Globus pallidus (tissue), 1 donor: ENCODE measurements at places on chromosomes 11 and 22.

DNA sequence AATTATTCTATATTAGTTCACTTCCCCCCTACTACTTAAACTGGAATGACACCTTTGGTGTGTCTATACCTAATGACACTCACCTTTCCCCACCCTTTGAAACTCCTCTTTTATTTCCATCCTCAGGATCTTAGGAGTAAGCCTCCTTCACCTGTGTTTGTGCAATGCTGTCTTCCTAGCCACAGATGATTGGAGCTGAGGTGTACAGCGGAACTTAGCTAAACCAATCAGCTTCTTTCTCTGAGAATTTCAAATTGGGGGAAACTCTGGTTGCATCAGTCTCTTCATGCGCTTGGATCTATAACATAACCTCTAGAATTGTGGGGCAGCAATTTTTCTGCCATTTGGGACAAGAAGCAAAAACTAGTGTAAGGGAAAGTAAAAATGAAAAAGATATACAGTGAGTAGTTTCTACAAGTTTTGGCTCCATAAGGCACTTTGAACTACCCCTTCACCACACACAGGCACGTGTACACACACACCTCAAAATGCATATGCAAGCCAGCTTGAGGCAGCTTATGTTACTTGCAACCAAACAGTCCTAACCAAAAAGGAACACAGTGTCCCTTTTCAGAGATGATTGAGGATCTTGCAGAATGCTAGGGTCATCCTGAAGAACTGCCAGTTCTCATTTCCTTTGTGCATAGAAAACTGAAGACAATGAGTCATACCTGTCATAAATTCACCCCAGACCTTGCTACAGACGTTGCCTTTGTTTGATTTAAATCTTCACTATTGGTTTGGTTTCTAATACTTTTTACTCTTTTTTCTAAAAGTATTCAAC, 36.0 kb upstream of the LDLRAD3 start:
- no peak for DNase-seq

GRCh38 chr11:44258190-44258489, 51.8 kb downstream of the ALX4 start:
- no peak for DNase-seq

GRCh38 chr11:124499711-124500110, 43.7 kb downstream of the OR8B12 start:
- DNase-seq: no peak

GRCh38 chr11:16749666-16750065, 11.2 kb downstream of the C11orf58 start:
- DNase-seq: no peak

DNA sequence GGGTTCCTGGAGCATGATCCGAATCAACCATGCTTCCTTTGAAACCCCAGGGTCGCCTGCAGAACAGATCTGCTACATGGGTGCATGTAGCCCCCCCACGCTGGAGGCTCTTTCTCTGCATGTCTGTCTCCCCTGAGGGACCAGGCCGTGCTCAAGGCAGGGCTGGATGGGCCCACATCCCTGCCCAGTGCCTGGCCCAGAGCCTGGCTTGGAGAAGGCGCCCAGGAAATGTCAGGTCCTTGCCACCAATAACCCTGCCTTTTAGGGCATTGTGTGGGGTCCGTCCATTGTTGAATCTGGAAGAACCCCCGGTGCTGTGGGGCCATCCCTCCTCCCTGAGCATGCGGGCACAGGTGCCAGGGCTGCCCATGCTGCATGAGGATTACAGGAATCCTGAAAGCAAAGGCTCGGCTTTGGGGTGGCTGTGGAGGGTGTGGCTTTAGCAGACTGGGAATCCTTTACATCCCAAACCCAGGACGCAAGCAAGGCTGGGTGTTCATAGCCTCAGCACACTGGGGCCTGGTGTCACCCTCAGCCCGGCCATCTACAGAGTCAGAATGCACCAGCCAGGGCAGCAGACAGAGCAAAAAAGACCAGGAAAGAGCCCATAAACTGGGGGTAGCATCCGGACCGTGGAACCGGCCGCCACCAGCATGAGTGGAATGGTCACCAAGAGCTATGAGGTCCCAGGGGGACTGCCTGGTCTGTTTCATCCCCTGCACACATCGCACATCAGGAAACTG, 48.2 kb downstream of the RTL6 start:
- no peak for DNase-seq

- DNase-seq: no peak
Observed at GRCh38 chr11:48018528-48019216, 38.3 kb downstream of the PTPRJ start.

DNA sequence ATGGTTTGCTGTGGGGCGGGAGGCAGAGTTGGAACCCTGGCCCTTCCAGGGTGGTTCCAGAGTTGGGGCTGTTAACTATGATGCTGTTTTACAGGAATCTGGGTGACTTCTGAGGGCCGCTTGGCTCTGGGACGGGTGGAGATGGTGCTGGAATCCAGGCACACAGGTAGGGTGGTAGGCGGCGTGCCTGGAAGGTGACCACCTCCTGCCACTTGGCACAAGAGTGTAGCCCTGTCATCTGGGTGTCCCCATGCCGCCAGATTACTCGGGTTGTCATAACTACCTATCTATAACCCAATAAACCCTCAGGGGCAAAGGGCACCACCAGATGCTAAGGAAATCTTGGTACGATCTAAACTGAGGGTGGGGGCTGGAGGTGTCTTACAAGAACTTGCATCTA, 1.3 kb downstream of the CARS1 start:
- no peak for DNase-seq

- no peak for DNase-seq
Observed at GRCh38 chr11:35218956-35219355, 80.0 kb downstream of the CD44 start.

DNA sequence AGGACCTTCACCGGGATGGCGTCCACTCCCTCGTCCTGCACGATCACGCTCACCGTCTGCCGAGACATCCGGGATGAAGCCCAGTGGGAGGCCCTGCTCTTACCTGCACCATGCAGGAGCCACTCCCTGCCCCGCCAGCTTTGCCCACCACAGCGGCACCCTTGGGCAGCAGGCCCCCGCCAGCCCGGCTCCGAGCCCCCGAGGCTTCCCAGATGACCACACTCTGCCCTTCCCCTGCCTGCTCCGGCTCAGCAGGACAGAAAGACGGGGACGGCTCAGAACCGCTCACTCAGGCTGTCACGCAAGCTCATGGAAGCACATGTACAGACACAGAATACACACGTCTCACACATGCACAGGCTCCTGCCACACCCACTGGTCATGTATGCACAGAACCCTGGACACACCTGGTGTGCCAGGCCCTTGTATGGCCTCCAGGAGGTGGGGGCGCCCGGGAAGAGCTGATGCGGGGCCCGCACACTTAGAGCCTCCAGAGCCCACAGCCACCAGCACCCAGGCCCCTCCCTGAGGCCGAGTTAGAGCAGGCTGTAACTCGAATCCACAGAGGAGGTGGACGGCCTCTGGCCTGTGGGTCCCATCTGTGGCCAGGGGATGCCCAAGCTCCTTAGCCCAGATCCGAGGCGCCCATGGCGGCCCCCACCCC, 8.9 kb upstream of the MAPK11 start:
- no peak for DNase-seq

GRCh38 chr22:45775062-45775461, 103.4 kb downstream of the ATXN10 start:
- DNase-seq: no peak

DNA sequence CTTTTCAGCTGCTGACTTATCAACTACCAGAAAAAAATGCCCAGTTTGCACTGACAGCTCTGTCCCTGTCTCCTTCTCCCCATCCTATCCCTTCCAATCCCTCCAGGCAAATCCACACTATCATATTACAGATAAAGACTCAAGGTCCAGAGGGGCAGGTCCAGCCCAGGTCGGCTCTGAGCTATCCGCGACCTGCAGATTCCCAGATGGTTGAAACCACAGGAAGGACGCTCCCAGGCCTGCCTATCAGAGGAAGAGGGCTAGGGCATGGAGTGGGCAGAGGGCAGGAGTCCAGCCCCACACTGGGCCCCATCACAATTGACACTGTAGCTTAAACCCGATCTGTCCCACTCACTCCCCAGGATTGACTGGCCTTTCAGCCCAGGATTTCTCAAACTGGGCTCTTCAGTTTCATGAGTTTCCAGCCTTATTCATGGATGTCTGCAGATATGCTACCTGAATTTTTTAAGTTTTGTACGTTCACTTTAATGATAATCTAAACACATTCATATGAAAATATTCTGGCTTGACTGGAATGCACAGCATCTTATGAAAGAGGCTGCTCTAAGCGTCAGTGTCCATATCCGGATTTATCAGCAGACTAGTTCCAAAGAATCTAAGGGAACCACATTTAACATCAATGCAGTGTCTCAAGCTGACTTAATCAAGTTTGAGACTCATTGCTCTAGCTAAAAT, 16.4 kb upstream of the FCHSD2 start:
- no peak for DNase-seq

GRCh38 chr11:65428578-65429067, 6.0 kb downstream of the NEAT1 start:
- DNase-seq: no peak

GRCh38 chr11:108891909-108892511, 227.1 kb downstream of the DDX10 start:
- no peak for DNase-seq

DNA sequence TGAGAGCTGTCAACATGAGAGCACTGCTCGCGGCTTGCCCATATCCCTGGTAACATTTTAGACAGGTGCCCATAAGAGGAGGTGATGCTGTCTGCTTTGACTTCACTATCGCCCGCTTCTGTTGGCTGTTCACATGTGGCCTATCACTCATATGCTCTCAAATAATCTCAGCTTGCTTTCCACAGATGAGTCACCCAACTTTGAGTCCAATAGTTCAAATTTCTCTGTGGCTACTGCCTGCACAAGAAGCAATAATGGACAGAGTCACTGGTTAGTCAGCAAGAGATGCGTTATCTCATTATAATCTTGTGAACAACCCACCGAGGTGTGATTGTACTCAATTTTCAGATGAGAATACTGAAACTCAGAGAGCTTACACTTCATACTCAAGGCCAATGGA, 1714.1 kb downstream of the LRRC4C start:
- no peak for DNase-seq

- DNase-seq: no peak
Observed at GRCh38 chr11:67608486-67608885, 1.8 kb downstream of the NDUFV1 start.

GRCh38 chr22:42544686-42545085, 9.1 kb upstream of the SERHL2 start:
- no peak for DNase-seq

DNA sequence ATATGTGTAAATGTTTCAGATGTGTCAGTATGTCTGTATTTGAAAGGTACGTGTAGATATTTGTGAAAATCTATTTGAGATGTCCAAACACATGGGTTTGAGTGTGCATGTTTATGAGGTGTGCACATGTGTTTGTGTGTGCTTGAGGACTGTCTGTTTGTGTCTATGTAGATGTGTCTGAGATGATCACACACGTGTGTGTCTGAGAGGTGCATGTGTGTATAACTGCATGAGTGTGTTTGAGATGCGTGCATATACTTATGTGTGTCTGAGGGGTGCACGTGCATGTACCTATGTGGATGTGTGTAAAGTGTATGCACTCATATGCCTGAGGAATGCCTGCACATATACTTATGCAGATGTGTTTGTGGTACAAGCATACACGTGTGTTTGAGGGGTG, 584.4 kb downstream of the BUD13 start:
- DNase-seq: no peak

DNA sequence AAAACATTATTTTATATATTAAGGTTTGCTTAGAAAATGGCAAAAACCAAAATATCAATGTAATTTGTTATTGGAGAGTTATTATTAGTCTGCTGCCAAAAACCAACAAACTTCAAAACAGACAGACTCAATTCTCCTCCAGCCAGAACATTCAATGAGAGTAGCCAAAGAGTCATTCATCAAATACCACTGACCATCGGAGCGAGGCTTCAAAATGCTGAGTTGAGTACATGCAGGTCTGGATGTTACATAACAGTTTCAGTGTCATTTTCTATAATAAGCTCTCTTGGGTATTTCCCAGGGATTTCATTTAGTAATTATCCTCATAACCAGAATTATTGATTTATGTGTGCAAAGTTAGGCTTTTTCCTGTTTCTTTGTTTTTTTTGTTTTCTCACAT, 42.6 kb downstream of the CHST1 start:
- no peak for DNase-seq

DNA sequence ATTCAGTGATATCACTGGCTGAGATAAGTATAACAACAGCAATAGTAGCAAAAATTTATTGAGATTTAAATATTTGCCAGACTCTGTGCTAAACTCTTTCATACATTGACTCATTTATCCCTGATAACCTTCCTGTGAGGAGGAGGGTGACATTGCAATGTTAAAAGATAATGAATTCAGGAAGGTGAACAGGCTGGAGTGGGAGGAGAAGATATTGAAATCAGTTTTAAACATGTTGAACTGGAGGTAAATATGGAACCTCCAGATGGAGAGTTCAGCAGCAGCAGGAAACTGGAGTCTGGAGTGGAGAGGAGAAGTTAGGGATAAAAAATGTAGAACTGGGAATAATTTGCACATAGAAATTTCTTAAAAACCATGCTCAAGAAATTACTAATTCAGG, 142.0 kb upstream of the FAT3 start:
- DNase-seq: no peak

GRCh38 chr11:126308271-126308671, 4.4 kb downstream of the DCPS start:
- DNase-seq: peak; percentile 88

- DNase-seq: no peak
Observed at GRCh38 chr11:23263466-23263865, 403.2 kb upstream of the CCDC179 start.

DNA sequence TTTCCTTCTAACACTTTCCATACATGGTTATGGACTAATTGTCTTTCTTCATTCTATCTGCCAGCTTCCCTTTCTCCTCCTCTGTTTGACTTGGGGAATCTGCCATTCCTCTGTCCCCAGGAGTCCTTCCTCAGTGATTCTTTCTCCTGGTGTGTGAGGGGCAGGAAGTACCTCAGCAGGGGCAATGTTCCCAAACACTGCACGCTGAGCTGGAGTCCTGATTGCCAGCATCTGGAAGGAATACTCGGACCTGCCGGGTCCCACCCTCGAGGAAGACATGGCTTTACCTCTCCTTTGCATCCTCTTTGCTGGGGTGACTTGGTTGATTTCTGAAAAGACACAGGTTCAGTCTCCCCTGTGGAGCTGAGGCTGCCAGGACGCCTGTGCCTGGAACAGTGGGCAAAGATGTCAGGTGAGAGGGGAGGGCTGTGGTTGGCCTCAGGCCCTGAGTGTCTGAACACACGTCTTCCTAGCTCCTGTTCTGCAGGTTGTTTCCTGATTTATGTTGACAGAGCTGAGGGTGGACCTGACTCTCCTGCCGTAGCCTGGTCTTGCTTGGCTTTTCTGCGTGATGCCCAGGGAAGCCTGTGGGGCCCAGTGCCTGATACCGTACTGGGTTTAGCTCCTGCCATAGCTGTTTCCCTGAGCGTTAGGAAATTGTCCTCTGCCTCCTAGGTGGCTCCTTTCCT, 4.3 kb downstream of the COX8A start:
- DNase-seq: no peak

- no peak for DNase-seq
Observed at GRCh38 chr22:47776329-47776728, 1013.9 kb downstream of the TBC1D22A start.
